OCI-LY7 (cell line): ENCODE measurements at places on chromosomes 13 and 19. TPM values are rescaled to one million over a fixed set of nuclear protein-coding genes. Genes with fewer than 3 reads are reported as not detected.

GRCh38 chr19:29260477-29261317 lies 47.7 kb upstream of the UQCRFS1 start:
- DNase-seq: peak; percentile 60

GRCh38 chr13:111534751-111535522 lies 214.5 kb downstream of the TEX29 start:
- no peak for DNase-seq

GRCh38 chr19:58328999-58329398 lies 2.2 kb downstream of the ZSCAN22 start:
- peak; percentile 59 for DNase-seq

DNA sequence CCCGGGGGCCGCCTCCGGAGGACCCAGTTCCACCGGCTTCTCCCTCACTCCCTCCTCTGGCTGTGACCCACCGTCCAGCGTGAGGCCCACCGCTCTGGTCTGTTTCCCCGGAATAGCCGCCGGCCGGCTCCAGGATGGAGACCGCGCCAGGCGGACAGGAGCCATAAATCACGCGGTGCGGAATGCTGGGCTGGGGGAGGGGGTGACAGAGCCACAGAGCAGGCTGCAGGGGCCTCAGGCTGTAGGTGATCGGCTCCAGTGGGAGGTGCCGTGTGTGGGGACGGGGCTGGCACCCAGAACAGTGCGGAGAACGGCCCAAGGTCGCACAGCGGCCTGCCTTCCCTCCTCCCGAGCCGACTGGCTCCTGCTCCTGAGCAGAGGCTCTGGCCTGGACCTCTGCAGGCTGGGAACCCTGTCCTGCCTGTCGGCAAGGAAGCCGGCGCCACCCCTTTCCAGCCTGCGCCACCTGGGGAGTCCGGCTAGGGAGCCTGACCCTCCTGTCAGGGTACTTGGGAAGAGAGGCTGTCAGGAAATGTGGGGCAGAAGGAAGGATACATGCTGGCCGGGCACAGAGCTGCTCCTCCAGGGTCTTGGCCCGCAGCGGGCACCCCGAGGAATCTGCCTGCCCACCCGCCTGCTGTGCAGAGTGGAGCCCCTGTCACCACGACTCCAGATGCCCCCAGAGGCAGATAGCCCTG lies 8.3 kb downstream of the PIAS4 start:
- no peak for DNase-seq

GSK3A gene
- total RNA-seq: 29.2 and 33.7 TPM in 2 replicates

ZNF793 gene
- 0.53 and 0.77 TPM in 2 replicates for total RNA-seq

GRCh38 chr13:110274687-110275086 lies 32.3 kb downstream of the COL4A1 start:
- no peak for DNase-seq

- no peak for DNase-seq
Observed at GRCh38 chr19:33602576-33603204, 19.1 kb upstream of the CHST8 start.

DNA sequence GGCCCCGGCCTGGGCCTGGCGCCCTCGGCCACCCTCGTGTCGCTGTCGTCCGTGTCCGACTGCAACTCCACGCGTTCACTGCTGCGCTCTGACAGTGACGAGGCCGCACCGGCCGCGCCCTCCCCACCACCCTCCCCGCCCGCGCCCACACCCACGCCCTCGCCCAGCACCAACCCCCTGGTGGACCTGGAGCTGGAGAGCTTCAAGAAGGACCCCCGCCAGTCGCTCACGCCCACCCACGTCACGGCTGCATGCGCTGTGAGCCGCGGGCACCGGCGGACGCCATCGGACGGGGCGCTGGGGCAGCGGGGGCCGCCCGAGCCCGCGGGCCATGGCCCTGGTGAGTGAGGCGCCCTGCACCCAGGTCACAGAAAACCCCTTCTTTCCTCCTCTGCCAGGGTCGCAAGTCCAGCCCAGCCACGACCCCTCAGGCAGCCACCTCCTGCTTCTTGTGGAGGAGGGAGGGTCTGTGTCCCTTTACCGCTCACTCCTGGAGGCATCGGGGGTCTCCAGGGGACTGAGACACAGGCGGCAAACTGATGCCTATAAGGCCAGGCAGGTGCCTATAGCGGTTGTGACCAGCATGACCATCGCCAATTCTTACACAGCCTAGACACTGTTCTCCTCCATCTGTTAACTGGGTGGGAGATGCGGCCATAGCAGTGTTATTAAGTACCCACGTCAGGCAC lies 4.2 kb downstream of the TTC9B start:
- DNase-seq: no peak

- no peak for DNase-seq
Observed at GRCh38 chr13:90414691-90415596, 932.5 kb upstream of the MIR17HG start.

GPR4 gene
- total RNA-seq: not detected in 2 replicates

- no peak for DNase-seq
Observed at GRCh38 chr13:48603375-48603774, 50.4 kb upstream of the CYSLTR2 start.

DNA sequence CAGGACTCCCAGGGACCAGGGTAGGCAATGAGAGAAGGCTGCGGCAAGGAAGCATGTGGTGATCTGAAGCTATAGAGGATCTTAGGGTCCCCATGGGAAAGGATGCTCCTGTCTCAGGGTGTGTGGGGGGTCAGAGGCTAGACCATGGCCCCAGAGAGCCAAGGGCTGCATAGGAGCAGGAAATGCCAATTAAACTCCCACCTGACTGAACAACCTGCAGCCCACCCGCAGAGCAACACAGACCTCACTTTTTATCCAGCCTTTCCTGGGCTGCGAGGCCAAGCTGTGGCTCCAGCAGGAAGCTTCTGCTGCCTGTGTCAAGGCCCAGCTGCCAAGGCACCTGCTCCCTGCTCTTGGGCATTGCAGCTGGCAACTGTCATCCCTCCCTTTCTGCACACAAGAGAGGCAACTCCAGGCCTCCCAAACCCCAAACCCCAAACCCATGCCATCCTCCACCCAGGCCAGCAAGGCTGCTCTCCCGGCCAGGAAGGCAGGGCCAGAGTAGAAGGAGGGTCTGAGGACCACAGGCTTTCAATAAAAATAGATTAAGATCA lies 290.1 kb downstream of the FOXO1 start:
- peak; percentile 24 for DNase-seq

ASPDH gene
- total RNA-seq: not detected in 2 replicates

- no peak for DNase-seq
Observed at GRCh38 chr13:74325106-74325505, 190.9 kb upstream of the KLF12 start.

DNA sequence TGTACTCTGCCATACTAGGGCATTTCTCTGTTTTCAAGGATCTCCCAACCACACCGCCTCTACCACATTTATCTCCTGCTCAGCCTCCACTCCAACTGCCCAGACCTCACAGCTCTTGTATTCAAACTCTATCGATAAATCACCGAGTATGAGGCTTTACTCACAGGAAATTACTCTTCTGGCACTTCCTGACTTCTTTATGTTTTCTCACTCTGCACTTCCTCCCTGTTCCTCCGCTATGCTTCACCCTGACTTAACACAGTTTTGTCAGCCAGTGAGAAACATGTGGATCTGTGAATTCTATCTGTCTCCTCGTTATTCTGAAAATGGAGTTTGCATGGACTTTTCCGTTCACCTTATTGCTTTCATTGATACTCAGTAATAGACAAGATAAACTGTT lies 2.6 kb upstream of the CARD8 start:
- peak; percentile 51 for DNase-seq

- DNase-seq: no peak
Observed at GRCh38 chr13:51036418-51036817, 74.7 kb downstream of the C13orf42 start.

- no peak for DNase-seq
Observed at GRCh38 chr13:113851480-113851803, 12.4 kb downstream of the GAS6 start.

DNA sequence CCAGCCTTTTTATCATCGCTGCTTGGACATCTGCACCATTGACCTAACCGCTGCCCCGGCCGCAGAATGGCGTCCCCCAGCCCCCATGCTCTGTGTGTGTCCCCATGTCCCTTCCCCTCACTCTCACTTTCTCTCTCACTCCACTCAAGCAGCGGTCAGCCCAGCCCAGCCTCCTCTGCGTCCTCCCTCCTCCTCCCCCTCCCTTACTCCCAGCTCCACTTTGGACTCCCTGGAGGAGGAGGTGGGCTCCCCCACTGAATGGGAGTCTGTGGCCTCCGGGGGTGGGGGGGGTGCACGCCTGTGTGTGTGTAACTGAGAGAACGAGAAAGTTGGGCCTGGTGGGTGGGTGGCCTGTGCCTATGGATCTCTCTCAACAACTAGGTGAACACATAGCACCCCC lies 2.2 kb downstream of the MAP2K7 start:
- DNase-seq: no peak
